ENCODE measurements at places on chromosomes 7 and 10. TPM values are rescaled to one million over a fixed set of nuclear protein-coding genes. Genes with fewer than 3 reads are reported as not detected.

GRCh38 chr10:6423004-6423403, 157.1 kb downstream of the PRKCQ start:
- H3K4me3 ChIP-seq, result no peak overlapping the region
- H3K36me3 ChIP-seq, result no peaks in the 10 kb centered on the region
- peaks cover 6% of the 10 kb centered on the region for H3K27me3 ChIP-seq
- no peak overlapping the region for H3K27ac ChIP-seq

DNA sequence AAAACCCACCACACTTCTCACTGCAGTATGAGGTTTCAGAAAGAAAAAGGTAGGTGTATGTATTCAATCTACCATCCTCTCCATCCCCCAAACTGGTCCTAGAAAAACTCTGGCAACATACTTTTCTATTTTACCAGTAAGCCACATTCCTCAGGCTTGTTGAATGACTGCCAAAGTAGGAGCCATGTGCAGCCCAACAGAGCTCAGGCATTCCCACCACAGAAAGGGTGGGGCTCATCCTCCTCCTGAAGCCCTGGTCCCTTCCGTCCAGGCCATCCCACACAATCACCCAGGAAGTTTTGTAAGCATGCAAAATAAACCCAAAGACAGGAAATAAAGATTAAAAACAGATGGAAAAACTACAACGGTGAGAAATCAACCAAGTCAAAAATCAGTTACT, 57.2 kb downstream of the MAD1L1 start:
- peak overlapping the region; percentile 69 for H3K27ac ChIP-seq
- H3K36me3 ChIP-seq, result peaks cover 5% of the 10 kb centered on the region
- H3K27me3 ChIP-seq, result no peaks in the 10 kb centered on the region
- H3K4me1 ChIP-seq, result peaks cover 48% of the 10 kb centered on the region
- DNase-seq, result no peak

GRCh38 chr10:42801135-42801534, 18.5 kb downstream of the BMS1 start:
- H3K36me3 ChIP-seq, result peaks cover 74% of the 10 kb centered on the region
- H3K27ac ChIP-seq, result no peak overlapping the region
- DNase-seq, result no peak
- no peaks in the 10 kb centered on the region for H3K4me1 ChIP-seq

- DNase-seq, result no peak
- no peaks in the 10 kb centered on the region for H3K27me3 ChIP-seq
- peaks cover 12% of the 10 kb centered on the region for H3K4me1 ChIP-seq
- no peak overlapping the region for H3K27ac ChIP-seq
Measured at GRCh38 chr7:134684165-134684564, 37.5 kb downstream of the BPGM start.

GRCh38 chr7:47227762-47228177, 354.1 kb downstream of the TNS3 start:
- no peaks in the 10 kb centered on the region for H3K27me3 ChIP-seq
- peak; percentile 82 for DNase-seq
- H3K4me1 ChIP-seq, result peaks cover 16% of the 10 kb centered on the region
- H3K36me3 ChIP-seq, result peaks cover 3% of the 10 kb centered on the region
- H3K27ac ChIP-seq, result peak overlapping the region; percentile 83

DNA sequence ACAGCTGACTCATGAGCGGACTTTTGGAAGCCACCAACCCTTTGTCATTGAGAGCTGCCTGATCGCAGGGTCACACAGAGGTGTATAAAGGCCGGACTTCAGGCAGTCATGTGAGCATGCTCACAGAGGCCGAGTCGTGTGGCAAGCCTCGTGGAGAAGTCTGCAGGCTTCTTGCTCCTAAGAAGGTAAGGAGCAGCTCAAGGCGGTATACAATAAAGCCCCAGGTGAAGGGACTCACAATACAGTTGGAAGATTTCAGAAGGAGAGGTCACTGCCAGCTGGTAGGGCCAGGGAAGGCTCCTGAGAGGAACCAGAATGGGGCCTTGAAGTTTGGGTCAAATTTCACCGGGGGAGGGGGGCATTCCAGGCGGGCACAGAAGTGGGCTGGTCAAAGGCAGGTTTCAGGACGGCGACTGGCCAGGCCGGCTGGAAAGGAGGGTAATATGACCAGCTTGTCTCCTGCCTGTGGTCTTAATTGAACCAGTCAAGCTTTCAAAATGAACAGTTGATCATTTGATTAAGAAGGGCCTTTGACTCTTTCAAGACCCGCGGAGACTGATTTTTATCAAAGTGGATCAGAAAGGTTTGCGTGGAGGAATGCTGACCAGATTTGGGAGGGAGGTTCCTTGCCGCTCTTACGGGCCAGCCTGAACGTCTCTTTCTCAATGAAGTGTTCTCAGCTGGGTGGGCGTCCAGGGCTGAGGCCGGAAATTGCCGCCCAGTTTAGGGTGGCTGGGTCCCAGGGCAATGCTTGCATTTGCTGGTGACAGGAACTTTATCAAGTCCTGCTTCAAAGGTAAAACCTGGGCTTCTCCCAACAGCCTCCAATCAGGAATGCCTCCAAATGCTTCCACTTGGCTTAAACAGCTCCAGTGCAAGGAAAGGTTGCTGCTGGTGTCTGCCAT, 178.6 kb downstream of the EMX2 start:
- peaks cover 13% of the 10 kb centered on the region for H3K27me3 ChIP-seq
- no peak for DNase-seq
- H3K4me1 ChIP-seq, result no peaks in the 10 kb centered on the region
- H3K27ac ChIP-seq, result no peak overlapping the region
- H3K36me3 ChIP-seq, result no peaks in the 10 kb centered on the region

- H3K36me3 ChIP-seq, result no peaks in the 10 kb centered on the region
- no peaks in the 10 kb centered on the region for H3K27me3 ChIP-seq
- DNase-seq, result no peak
Measured at GRCh38 chr10:44856696-44857095, 54.4 kb upstream of the TMEM72 start.

- no peak overlapping the region for H3K4me3 ChIP-seq
- DNase-seq, result no peak
- H3K36me3 ChIP-seq, result peaks cover 19% of the 10 kb centered on the region
- H3K4me1 ChIP-seq, result peaks cover 75% of the 10 kb centered on the region
- H3K27ac ChIP-seq, result peak overlapping the region; percentile 94
Measured at GRCh38 chr10:80137031-80137862, 4.7 kb downstream of the PLAC9 start.

DNA sequence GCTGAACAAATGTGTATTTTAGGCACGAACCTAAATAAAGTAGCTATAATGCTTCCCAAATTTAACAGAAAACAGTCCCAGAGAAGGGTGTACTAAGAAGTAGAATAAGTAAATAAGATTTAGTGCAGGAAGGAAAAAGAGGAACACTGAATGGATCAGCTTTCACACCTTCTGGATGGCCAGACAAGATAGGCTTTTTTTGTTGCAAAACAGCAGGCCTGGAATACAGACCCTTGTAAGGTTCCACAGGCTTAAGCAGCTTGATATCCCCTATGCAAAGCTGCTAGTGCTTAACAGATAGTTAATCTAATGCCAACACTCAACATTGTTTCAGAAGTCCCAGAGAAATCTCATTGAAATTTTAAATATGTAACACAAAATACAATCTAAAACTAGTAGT, 328.1 kb upstream of the STEAP1 start:
- H3K27me3 ChIP-seq, result no peaks in the 10 kb centered on the region
- H3K4me3 ChIP-seq, result no peak overlapping the region
- no peaks in the 10 kb centered on the region for H3K4me1 ChIP-seq

DNA sequence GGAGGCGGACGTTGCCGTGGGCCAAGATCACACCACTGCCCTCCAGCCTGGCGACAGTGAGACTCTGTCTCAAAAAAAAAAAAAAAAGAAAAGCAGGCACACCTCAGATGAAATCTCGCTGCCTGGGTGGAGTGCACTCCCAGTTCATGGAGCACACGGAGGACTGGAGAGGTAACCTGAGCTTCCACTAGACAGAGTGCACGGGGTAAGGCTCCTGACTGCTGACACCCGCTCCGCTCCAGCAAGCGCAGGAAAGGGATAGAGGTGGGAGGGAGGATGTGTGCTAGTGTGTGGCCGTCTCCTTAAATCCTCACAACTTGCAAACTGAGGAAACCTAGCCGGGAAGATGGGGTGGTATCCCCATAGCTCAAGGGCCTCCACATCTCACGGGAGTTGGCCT, 50.8 kb downstream of the FAM53B start:
- no peak overlapping the region for H3K27ac ChIP-seq
- no peak for DNase-seq
- H3K27me3 ChIP-seq, result no peaks in the 10 kb centered on the region
- no peak overlapping the region for H3K4me3 ChIP-seq
- H3K36me3 ChIP-seq, result peaks cover 15% of the 10 kb centered on the region
- peaks cover 1% of the 10 kb centered on the region for H3K4me1 ChIP-seq

DNA sequence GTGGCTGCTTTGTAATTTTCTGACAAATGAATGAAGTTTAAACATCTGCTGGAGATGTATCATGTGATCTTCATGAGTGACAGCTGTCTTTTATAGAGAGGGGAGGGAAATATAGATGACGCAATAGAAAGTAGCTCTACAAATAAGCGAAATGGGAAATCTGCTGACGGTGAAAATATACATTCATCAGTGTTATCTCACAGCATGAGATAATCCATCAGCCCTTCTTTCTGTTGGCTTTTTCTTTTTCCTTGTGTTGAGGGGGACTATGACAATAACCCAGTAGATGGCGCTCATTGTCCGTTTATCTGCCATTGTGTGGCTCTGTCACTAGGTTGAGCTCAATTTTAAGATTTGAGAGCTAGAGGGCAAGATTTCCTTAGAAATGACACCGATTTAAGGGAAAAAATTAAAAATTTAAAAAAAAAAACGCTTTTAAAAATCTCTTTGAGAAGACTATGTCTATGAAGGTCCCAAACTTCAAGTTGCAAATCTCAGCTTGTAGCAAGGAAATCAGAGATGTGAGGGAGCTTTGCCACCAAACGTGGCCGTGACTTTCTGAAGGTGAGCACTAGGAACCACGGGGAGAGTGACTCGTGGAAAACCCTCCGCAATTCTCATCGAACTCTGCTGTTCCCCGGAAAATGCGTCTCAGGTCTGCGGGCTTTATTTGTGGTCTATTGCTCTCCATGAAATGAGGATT, 114.6 kb upstream of the SFMBT2 start:
- no peak for DNase-seq
- H3K4me1 ChIP-seq, result no peaks in the 10 kb centered on the region
- no peaks in the 10 kb centered on the region for H3K36me3 ChIP-seq
- no peak overlapping the region for H3K27ac ChIP-seq

DNA sequence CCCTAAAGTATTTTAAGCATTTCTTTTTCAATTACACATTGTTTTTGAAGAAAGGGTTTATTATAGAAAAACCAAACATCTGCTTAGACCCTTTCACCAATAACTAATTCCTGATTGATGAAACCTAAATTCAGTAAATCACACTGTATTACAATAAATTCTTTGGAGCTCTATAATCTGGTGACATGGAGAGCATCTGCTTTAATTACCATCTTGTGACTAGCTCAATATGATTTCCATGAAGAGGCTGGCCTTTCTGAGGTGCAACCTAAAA, 9.7 kb downstream of the HYCC1 start:
- H3K4me3 ChIP-seq, result no peak overlapping the region
- no peak for DNase-seq
- peak overlapping the region; percentile 70 for H3K27ac ChIP-seq
- no peaks in the 10 kb centered on the region for H3K36me3 ChIP-seq
- peaks cover 45% of the 10 kb centered on the region for H3K4me1 ChIP-seq

DNA sequence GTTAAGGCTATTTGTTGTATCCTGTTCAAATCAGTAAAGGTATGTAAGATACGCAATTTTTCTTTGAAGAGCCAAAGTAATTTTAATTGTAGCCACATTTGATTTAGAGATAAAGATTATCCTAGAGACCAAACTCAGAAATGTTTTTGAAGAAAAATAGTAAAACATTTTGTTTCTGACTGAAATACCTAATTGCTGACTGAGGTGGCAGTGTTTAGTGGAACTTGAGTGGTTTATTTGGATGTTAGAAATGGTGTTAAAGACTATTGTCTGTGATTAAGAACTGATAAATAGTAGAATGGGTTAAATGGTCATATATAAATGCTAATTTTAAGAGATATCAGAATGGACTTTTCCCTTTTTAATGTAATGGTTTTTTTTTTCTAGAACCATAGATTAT, 15.3 kb downstream of the EDRF1 start:
- H3K4me3 ChIP-seq, result no peak overlapping the region
- H3K36me3 ChIP-seq, result peaks cover 76% of the 10 kb centered on the region
- no peak overlapping the region for H3K27ac ChIP-seq
- no peaks in the 10 kb centered on the region for H3K27me3 ChIP-seq
- no peaks in the 10 kb centered on the region for H3K4me1 ChIP-seq

DNA sequence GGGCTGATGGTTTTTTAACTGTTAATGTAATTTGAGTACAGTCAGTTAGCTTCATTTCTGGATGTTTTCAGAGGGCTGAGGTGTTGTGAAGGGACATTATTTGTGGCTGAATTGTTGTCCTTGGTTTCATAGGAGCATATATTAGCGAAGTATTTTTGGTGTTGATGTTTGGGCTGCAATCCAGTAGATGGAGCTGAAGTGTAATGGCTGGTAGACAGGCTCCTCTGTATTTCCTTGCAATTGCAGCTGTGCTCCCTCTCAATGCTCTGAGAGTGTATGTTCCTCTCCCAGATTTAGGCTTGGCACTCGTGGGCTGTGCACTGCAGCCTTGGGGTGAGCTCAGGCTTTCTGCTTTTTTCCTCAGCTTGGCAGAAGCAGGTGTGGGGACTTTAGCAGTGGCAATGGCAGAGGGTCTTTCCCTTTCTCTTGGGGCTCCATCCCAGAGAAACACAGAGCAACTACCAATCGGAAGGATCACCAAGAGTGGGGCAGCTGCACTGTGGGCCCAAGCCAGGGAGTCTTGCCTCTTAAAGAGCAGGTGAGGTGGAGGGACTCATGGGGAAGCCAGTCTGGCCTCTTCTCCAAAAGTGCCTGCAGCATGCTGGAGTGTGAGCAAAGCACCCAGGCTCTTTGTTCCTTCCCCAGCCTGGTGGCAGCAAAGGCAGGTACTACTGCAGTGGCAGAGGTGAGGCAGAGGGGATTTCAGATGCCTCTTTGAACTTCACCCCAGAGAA, 544.4 kb downstream of the SH2D4B start:
- H3K27me3 ChIP-seq, result no peaks in the 10 kb centered on the region
- no peak for DNase-seq
- H3K4me3 ChIP-seq, result no peak overlapping the region

GRCh38 chr10:127997271-127997670, 90.4 kb downstream of the PTPRE start:
- no peaks in the 10 kb centered on the region for H3K36me3 ChIP-seq
- no peak overlapping the region for H3K27ac ChIP-seq
- no peak for DNase-seq
- H3K4me1 ChIP-seq, result peaks cover 10% of the 10 kb centered on the region
- H3K4me3 ChIP-seq, result no peak overlapping the region

DNA sequence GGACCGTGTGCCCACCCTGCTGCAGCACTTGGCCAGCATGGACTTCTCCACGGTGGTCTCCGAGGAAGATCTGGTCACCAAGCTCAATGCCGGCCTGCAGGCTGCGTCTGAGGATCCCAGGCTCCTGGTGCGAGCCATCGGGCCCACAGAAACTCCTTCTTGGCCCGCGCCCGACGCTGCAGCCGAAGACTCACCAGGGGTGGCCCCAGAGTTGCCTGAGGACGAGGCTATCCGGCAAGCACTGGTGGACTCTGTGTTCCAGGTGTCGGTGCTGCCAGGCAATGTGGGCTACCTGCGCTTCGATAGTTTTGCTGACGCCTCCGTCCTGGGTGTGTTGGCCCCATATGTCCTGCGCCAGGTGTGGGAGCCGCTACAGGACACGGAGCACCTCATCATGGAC, 1.4 kb downstream of the RBP3 start:
- peaks cover 17% of the 10 kb centered on the region for H3K27me3 ChIP-seq
- H3K4me1 ChIP-seq, result no peaks in the 10 kb centered on the region
- no peak overlapping the region for H3K4me3 ChIP-seq
- DNase-seq, result no peak
- H3K36me3 ChIP-seq, result no peaks in the 10 kb centered on the region

GRCh38 chr10:98533241-98533640, 86.5 kb upstream of the HPS1 start:
- DNase-seq, result no peak
- no peaks in the 10 kb centered on the region for H3K27me3 ChIP-seq
- no peaks in the 10 kb centered on the region for H3K36me3 ChIP-seq
- no peaks in the 10 kb centered on the region for H3K4me1 ChIP-seq
- H3K27ac ChIP-seq, result no peak overlapping the region

Gene ASL
- total RNA-seq, result 23.3 TPM

Gene AGMO
- 1.7 TPM for total RNA-seq

Gene FANK1
- 0.81 TPM for total RNA-seq
